Placental pericyte (primary cell): ENCODE measurements at places on chromosomes 1 and 21. TPM values are rescaled to one million over a fixed set of nuclear protein-coding genes. Genes with fewer than 3 reads are reported as not detected.

CELA2A gene
- 0.44 TPM in 1 of 2 replicates, not detected in the other for total RNA-seq

AMY1A gene
- total RNA-seq = not detected in 2 replicates

SYCP1 gene
- total RNA-seq = not detected in 2 replicates

OR2AK2 gene
- total RNA-seq = not detected in 2 replicates

PPIAL4G gene
- total RNA-seq = under 0.01 TPM in 1 of 2 replicates, not detected in the other
